ENCODE measurements at places on chromosomes 4 and X.

DNA sequence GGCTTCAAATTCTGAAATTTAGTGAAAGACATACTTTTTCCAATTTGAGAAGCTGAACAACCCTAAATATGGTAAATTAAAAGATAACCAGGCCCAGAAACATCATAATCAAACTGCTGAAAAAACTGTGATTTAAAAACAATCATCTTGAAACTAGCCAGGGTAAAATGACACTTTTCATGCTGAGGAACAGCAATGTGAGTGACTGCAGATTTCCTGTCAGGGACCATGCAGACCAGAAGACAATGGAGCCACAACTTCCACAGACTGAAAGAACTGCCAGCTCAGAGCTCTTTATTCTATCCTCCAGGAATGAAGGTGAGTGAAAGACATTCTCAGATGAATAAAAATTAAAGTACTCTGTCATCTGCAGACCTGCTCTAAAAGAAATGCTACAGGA, 73.3 kb downstream of the NAT8L start:
- no peak for DNase-seq

DNA sequence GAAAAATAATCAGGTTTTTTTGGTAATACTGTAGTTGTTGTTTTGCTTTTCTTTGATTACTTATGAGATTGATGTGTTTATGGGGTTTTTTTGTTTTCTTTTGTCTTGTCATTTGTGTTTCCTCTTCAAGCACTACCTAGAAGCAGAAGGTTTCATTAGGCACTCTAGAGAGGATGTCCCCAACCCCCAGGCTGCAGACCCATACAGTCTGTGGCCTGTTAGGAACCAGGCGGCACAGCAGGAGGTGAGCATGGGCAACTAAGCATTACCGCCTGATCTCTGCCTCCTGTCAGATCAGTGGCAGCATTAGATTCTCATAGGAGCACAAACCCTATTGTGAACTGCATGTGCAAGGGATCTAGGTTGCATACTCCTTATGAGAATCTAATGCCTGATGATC, 22.9 kb upstream of the NOCT start:
- DNase-seq = no peak

DNA sequence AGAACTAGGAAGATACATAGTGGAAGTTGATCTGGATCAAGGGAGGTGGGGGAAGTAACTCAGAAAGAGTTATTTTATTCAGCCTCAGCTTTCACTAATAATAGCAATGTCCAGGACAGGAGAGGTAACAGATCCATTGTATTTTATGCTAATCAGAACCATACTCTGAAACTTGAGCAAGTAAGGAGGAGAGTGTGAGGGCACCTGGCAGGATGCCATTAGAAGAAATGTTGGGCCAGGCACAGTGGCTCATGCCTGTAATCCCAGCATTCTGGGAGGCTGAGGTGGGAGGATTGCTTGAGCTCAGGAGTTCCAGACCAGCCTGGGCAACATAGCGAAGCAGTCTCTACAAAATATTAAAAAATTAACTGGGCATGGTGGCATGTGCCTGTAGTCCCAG, 16.3 kb downstream of the GPR34 start:
- no peak for DNase-seq

DNA sequence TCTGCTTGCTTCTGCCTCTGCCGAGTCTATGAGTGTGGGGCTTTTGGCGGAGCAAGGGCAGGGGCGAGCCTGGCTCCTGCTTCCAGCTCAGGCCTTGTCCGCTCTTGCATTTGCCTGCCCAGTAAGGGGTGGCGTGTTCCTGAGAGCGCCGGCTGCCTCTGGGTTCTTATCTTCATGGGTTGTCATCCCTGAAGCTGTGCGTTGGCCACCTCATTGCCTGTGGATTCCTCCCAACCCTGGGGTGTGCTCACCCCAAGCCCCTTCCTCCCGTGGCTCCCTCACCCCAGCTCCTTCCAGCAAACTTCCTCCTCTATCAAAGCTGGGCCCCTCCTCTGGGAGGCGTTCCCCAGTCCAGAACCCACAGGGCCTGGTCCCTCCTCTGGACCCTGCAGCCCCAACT, 17.5 kb downstream of the SH3BP2 start:
- no peak for DNase-seq

GRCh38 chr4:53021754-53022512, 159.8 kb downstream of the RASL11B start:
- no peak for DNase-seq

DNA sequence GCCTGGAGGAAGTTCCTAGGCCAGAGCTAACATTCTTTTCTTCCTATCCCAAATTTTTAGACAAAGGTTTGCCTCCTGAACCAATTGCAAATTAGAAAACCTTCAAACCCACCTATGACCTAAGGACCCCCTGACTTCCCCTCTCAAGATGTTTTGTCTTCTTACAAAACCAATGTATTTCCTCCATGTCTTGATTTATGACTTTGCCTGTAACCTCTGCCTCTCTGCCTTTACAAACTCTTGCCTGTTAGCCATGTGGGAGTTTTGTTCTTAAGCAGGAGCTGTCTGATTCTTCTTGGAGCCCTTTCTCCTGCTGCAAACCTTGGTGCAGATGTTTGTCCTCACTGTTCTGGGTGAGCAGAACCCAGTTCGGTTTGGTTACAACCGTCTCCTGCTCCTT, 222.3 kb upstream of the BOD1L1 start:
- no peak for DNase-seq

GRCh38 chr4:185591679-185592141, 56.4 kb upstream of the PDLIM3 start:
- DNase-seq = no peak

GRCh38 chr4:132792310-132792709, 356.8 kb upstream of the PCDH10 start:
- no peak for DNase-seq

DNA sequence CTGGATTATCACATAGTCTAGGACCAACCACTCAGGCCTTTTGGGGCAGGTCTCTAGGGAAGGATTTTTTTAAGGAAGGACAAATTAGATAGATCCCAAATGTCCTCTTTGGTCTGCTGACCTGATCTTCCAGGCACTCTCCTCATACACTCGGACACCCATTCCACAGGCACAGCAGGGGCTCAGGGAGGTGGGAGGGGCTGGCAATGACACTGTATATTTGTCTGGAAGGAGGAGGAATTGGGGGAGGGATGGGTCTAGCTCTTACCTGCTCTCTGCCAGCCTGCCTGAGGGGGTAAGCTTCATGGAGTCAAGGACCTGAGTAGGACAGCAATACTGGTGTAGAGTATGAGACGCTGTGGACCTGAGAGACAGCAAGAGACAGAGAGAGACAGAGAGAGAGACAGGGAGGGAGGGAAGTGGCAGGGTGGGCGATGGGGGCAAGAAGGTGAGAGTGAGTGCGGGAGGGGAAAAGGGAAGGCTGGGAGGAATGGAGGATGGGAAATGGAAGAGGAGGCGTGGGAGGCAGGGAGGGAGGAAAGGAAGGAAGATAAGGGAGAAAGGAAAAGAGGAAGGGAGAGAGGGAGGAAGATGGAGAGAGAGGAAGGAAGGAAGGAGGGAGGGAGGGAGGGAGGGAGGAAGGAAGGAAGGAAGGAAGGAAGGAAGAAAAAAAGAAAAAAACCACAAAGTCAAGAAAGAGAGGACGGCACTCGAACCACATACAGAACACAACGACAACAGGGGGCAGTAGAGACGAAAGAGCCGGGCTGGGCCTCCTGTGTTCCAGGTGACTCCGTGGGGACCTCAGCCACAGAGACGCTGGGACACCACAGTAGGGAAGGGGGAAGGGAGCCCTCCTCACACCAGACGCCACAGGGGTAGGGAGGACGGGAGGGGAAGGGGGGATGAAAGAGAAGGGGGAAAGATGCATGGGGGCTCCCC, 1.8 kb downstream of the IQSEC2 start:
- DNase-seq = no peak

DNA sequence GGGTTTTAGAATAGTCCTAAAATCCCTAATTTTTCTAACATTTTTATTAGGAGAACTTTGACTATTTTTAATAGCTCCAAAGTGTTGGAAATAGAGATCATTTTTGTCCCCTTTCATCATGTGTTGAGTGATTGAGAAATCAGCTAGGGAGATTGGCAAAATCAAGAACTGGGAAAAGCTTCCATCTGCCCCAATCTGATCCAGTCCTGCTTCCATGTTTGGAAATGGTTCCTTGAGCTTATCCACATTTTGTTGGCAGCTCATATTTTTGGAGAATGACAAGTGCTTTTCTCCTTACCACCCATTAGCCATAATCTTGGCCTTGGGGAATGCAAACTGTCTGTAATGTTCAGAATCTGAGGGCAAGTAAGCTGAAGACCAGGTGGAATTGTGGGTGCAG, 73.9 kb downstream of the SYNPO2 start:
- no peak for DNase-seq

GRCh38 chr4:115128037-115128436, 14.6 kb upstream of the NDST4 start:
- DNase-seq = no peak

GRCh38 chr4:163493643-163494359, 689 bp upstream of the TMA16 start:
- peak; percentile 63 for DNase-seq

GRCh38 chr4:6681191-6681590, 12.5 kb upstream of the S100P start:
- no peak for DNase-seq

- DNase-seq = no peak
These were observed 67.0 kb upstream of the HMX1 start for GRCh38 chr4:8938623-8939022.

DNA sequence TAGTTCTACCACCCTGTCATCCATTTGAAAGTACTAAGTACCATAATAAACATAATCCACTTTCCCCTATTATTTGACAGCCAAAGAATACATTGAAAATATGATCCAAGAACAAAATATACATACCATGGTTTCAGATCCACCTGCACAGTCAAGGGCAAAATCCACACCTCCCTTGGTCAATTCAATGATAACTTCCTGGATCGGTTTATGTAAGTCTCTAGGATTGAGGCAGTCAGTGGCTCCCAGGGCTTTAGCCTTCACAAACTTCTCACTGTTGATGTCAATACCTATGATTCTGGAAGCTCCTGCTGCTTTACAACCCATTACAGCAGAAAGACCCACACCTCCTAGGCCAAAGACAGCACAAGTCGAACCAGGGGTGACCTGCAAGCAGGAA, 12.7 kb downstream of the ADH4 start:
- no peak for DNase-seq

GRCh38 chr4:183200453-183200852, 101.4 kb downstream of the WWC2 start:
- peak; percentile 76 for DNase-seq

GRCh38 chr4:179478608-179479007, 2036.4 kb upstream of the AGA start:
- DNase-seq = no peak

- no peak for DNase-seq
These were observed 210.4 kb upstream of the ARX start for GRCh38 chrX:25226151-25226550.

- peak; percentile 36 for DNase-seq
These were observed 7.0 kb downstream of the MXD4 start for GRCh38 chr4:2254665-2255500.

DNA sequence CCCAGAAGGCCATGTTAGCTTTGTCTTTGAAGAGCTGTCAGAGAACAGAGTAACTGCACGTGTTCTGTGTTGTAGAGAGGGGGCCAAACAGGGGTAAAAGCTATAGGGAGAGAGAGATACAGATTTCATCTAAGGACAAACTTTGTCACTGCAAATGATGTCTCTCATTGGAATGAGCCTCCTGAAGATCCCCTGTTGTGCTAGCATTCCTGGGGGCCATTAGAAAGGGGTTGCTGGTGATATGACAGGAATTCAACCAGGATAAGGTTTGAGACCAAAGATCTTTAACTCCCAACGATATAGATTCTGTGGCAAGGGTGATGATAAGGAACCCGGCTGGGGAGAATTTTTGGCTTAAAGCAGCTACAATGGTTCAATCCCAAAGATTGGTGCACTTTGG, 16.8 kb downstream of the MID1 start:
- DNase-seq = no peak

- no peak for DNase-seq
These were observed 722 bp upstream of the PNCK start for GRCh38 chrX:153674219-153674851.

DNA sequence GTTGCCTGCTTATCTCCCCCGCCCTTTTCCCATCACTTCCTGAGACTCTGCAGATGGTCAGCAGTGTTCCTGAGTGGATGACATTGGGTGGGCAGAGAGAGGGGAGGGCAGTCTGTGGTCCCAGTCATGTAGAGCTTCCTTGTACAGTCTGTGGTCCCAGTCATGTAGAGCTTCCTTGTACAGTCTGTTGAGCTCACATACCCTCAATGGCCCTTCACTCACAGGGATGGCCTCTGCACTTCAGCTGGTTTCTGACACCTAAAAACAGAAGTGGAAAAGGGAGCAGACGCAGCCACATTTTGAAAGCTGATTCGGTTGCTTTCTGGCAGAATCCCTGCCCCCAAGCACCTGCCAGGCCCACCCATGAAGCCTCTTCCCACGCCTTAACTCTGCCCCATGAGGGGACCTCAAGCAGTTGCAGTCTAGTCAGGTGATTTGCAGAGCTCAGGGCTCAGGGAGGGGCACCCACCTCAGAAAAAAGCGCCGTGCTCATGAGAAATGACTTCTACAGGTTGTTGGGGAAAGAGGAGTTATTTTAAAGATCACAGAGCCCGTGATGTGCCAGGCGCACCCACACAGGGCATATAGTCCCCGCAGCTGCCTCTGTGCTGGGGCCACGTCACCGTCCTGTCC, 3.6 kb upstream of the TMEM271 start:
- peak; percentile 17 for DNase-seq

DNA sequence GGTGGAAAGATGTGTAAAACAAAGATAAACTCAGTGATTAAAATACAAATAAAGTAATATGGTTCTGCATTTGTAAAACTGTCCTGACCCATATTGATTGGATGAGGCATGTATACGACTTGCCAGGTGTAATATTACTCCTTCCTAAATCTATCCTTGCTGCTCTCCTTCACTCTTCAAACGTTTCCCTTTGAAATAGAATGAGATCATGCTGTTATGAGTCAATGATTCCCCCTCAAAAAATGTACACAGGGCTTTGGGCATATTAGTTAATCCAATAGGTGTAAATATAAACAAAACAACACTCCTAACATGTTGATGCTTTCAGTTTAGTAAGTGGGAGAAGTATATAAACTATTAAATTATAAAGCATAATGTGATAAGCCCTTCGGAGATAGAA, 117.4 kb upstream of the GPM6A start:
- DNase-seq = no peak

GRCh38 chr4:113057891-113058290, 8.4 kb downstream of the ANK2 start:
- DNase-seq = no peak

Measured in Right ventricle myocardium superior (tissue), 1 donor.